ENCODE measurements at places on chromosomes 5 and 9.
A peak's percentile ranks its signal among the peaks of the same experiment; 100 is the strongest.

GRCh38 chr5:111463311-111463710 is 49.0 kb downstream of the STARD4 start:
- no peak for DNase-seq

DNA sequence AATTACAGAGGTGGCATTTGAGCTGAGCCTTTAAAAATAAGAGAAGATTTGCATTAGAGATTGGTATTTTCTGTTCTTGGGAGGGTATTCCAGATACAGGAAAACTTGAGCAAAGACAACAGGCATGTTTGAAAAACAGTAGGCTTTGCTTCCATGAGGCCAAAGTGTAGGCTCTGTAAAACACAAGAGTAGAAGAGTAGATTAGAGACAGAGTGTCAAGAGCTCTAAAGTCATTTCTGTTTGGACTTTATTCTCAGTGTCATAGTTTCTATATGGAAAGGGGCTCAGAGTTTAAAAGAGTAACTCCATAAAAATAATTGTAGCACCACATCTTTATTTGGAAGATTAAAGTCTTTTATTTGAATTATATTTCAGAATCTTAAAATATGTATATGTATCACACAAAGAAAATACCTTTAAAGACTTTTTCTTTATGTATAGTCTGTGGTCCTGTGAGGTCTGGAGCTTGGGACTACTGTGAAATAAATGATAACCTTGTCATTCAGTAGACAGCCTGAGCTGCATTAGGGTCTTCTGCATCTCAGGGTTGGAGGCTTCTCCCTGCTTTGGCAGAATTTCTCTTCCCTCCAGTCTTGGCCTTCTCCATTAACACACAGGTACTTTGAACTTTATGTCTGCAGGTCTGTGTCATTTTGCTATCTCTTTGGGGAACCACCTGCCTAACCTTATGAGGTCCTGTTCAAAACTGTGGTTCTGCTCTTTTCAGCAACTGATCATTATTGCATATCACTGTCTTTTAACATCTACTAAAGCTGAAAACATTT is 73.6 kb downstream of the ZSWIM6 start:
- no peak for DNase-seq

- no peak for DNase-seq
These were observed 4.2 kb downstream of the PTRH1 start for GRCh38 chr9:127711226-127711701.

DNA sequence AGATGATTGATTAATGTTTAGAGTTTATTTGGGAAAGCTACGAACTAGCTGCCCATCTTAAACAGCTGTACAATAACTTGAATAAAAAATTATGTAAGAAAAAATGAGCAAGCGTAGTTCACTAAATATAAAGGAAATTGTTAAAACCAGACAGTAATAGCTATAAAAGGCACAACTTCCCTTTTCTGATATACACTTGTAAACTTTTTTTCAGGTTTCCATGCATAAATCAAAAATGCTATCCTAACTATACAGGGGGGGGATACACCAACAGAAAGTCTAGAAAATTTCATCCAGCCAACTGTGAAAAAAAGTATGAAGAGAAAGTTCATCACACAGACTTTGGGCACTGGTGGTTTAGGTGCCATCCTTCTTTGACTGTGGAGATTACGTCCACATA is 122.3 kb downstream of the NR3C1 start:
- no peak for DNase-seq

- DNase-seq: no peak
These were observed 999 bp upstream of the HNRNPA0 start for GRCh38 chr5:137754961-137755762.

DNA sequence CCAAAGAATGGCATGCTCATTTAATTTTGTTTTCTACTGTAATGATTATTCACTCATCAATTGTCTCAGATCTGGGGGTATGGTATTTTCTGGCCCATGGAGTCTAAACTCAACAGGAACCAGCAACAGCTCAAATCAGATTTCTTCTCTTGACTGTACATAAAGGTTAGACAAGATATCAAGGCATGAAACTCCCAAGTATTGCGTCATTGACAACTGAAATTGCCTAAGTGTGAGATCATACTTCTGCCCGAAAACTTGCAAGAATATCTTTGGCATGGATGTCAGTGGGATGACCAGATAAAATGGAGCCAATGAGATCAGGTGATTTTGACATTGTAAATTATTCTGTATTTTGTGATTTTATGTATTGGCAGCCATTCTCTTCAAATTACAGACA is 141.7 kb upstream of the STK32A start:
- DNase-seq: no peak

DNA sequence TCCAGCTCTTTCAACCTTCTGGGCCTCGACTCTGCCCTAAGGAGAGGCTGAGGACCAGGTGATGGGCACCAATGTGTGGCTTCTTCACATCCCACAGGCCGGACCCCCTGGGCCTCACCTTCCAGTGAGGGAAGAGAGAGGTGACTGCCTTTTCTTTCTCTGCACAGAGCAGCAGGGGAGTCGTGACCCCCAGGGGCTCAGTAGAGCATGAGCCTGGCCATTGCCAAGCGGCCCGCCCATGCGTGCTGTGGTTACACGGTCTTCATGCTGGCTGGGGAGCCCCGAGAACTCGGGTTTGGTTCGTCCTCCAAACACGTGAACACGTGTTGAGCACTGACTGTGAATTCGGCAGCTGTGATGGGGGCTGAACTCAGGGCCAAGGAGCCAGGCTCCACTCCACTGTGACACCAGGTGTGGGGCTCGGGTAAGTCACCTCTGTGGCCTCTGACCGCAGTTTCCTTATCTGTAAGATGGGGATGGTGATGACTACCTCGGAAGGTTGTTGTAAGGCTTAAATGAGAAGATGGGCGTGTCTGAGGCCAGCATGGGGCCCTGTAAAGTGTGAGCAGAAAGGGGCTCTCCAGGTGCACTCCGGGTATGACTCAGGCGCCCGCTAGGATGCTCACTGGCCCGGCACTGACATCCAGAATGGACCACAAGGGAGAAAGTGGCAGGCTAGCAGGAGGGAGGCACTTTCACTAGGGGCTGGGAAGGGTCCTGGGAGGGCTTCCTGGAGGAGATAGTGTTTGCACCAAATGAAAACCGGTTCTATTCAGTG is 13.4 kb upstream of the GRHPR start:
- no peak for DNase-seq

GRCh38 chr5:43390471-43390870 is 21.7 kb downstream of the CCL28 start:
- no peak for DNase-seq

DNA sequence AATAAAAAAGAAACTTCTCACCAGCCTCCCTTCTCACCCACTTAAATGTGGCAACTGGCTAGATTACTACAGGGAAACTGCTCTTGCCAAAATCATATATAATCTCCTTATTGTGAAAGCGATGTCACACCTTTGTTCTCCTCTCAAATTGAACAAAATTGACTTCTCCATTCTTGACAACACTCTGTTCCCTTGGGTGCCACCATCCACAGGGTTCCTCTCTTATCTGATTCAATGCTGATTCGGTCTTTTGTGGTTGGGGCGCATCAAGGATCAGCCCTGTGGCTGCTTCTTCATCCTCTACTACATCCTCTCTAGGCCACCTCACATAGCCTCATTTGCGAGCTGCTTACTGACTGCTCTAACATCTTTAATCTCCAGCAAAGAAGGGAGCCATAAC is 86.1 kb downstream of the EDIL3 start:
- DNase-seq: no peak

GRCh38 chr9:114282926-114283325 is 40.0 kb upstream of the ORM1 start:
- no peak for DNase-seq

DNA sequence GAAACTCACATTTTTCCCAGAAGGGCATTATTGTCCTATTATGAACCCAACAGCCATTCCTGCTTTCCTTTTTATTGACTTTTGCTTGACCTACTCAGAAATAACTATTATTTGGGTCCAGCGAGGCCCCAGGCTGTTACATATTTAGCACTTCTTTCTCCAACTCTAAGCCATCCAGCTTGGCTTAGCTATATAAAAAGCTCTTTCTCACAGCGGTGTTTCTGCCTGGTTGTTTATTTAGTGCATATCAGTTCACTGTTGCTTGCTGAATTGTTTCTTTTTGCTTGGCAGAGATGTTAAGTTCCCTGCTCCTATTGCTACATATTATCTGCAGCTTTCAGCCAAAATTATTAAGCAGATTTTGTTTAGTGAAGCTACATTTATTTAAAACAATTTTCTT is 1156.8 kb upstream of the SEMA6A start:
- DNase-seq: peak; percentile 37

GRCh38 chr9:131961496-131961880 is 118.2 kb downstream of the MED27 start:
- no peak for DNase-seq

- DNase-seq: no peak
These were observed 68.7 kb upstream of the ZNF618 start for GRCh38 chr9:113807173-113808061.

DNA sequence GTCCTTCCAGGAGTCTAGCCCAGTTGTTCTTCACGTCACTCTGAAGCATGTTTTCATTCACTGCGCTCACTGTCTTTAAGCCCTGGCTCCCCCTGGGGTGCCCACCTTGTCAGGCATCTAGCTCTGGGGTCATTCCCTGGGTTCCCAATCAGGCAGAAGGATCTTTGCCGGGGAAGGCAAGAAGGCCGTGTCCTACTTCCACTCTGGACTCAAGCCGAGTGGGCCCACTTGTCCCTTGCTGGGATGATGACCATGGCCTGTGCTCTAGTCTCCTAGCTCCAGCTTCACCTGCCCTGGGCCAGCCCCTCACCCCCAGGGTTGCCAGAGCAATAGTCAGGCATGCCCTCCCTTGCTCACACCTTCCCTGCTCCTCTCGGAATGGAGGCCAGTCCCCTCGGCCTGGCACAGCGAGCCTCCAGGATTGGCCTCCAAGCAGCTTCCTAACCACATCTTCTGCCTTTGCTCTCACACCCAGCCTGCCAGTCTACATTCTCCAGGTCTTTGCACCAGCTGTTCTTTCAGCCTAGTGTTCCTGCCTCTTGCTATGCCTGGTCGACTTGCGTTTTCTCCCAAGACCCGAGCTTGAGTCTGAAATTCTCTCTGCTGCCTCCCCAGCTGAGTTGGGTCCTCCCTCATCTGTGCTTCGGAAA is 32.2 kb upstream of the PSD2 start:
- DNase-seq: no peak

DNA sequence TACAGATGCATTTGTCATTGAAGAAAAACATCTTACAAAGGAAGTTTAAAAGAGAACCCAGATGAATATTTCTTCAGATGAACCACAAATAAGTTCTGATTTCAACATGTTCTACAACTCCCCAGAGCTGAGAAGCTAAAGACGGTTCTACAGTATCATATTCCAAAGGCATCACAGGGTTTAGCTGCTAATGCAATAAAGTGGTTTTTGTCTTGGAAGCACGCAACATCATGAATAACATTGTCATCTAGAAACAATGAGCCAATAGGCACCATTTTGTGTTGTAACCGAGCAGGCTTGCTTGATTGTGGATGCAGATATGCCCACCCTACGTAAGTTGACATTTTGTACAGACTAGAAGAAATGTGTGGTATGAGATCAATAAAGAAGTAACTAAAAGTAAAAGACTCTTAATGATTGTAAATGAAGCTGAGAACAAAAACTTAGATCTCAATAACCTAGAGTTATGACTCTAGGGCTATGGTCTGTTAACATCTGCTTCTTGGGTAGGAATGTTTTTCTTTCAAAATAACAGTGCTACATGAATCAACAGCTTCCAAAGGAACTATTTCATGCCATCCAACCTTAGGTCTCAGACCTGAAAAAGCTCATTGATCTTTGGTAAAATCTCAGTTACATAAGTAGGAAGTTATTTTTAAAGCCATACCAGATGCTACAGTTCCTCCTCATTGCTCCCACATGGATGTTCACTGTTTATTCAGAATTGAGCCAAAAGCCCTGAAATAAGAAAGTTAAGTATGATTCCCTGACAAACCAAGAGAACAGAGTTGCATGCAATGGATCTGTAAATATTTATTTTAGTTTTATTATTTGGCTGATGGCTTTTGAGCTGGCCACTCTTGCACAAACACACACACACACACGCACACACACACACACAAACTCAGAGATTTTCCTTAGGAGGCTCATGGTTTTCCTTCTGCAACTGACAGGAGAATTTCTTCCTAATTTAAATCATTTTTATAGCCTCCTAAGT is 118.7 kb upstream of the SLCO6A1 start:
- DNase-seq: peak; percentile 46

GRCh38 chr5:10797261-10797660 is 36.2 kb upstream of the DAP start:
- no peak for DNase-seq

GRCh38 chr5:31459594-31459993 is 72.3 kb downstream of the DROSHA start:
- no peak for DNase-seq

DNA sequence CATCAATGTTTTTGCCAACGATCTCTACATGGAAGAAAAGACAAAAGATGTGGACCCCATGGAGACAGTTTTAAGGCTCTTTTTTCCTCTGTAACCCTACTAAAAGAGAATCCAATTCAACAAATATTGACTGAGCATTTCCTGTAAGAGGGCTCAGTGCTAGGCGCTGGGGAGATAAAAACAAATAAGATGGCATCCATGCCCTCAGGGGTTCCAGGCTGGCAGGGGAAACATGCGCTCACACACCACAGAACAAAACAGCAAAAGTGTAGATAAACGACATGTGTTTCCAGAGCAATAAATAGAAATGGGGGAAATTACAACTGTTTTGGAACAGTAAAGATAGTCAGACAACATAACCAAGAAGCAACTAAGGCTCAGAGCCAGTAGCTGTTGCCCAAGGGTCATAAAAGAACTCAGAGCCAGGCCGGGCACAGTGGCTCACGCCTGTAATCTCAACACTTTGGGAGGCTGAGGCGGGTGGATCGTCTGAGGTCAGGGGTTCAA is 25.2 kb downstream of the ZNF608 start:
- DNase-seq: no peak

DNA sequence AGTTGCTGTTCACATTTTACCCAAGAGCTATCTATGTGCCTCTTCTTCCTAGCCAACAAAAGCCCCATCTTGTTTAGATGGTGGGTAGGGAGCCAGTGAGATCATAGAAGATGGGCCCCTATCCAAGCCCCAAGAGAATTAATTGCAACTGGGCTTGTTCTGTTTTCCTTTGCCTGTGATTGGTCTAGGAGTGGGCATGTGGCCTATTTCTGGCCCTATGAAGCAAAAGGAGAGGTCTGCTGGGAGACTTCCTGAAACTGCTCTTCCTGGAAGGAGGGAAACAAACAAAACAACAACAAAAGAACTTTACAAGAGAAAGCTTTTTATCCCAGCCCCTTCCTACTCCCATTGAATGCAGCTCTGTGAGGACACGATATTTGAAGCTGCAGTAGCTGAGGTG is 32.5 kb upstream of the ALDOB start:
- no peak for DNase-seq

DNA sequence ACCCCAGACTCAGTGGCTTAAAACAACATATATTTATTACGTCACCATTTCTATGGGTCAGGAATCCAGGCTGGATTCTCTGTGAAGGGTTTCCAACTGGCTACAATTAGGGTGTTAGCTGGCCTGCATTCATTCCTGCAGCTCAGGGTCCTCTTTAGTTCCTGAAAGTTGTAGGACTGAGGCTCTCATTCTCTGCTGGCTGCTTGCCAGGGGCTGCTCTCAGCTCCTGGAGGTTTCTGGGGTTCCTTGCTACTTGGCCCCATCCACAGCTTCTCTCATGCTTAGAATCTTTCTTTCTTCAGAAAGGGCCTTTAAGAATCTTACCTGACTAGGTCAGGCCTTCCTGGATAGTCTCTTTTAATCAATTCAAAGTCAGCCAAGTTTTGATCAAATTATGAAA is 424.6 kb downstream of the GADD45G start:
- no peak for DNase-seq

- no peak for DNase-seq
These were observed 735.3 kb upstream of the ZNF608 start for GRCh38 chr5:125481506-125482465.

Data from LNCaP clone FGC (cell line).